ENCODE measurements at places on chromosomes 12 and 14.

DNA sequence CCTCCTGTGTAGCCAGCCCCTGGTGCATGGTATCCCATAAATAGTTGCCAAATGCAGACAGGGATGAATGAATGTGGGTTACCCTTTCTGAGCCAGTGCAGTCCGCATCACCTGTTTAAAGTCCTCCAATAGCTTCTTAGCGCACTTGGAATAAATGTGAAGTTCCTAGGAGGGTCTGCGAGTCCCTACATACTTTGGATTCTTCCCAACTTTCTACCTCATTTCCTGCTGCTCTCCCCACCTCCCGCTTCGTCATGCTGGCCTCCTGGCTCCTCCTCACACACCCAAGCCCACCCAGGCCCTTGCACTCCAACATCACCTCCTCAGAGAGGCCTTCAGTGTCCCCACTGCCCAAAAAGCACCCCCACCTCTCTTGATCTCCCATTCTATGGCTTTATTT, 17.7 kb downstream of the RFX4 start:
- DNase-seq, result no peak

- no peak for DNase-seq
Observed at GRCh38 chr12:24955853-24956252, 7.0 kb upstream of the BCAT1 start.

GRCh38 chr14:61343471-61343870, 22.1 kb downstream of the PRKCH start:
- DNase-seq, result no peak

DNA sequence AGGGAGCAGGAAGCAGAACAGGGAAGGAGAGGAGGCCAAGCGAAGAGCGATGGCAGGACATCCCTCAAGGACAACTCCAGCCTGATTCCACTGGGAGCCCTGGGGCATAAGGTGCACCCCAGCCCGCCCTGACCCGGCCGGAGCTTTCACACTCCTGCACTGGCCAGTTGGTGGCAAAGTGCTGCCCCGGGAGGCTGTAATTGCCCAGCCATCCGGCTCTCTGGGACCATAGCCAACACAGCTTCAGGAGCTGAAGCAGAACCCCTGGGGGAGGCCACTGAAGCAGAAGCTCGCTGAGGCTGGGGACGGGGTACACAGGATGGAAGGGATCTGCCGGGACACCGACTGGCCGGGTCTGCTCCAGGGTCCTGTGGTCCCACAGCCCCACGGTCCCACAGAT, 41.9 kb upstream of the BEGAIN start:
- DNase-seq, result no peak

DNA sequence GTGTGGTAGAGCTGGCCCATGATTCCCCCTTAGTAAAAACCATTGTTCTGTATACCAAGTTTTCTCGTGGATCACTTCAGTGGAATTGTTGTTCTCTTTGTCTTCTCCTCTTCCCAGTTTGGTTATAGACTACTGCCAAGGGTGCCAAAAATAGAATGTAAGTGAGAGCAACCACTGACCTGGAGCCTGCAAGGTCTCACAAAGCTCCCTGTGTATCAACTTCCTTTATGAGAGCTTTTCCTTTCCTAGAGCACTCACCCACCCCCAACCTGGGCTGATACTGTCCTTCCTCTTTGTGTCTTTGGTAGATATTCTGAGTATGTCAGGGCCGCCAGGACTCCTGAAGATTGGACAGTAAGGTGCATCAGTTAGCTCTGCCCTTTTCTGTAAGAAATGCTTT, 101.0 kb downstream of the SCN8A start:
- no peak for DNase-seq

- DNase-seq, result no peak
Observed at GRCh38 chr12:56684745-56685359, 3.2 kb downstream of the PTGES3 start.

DNA sequence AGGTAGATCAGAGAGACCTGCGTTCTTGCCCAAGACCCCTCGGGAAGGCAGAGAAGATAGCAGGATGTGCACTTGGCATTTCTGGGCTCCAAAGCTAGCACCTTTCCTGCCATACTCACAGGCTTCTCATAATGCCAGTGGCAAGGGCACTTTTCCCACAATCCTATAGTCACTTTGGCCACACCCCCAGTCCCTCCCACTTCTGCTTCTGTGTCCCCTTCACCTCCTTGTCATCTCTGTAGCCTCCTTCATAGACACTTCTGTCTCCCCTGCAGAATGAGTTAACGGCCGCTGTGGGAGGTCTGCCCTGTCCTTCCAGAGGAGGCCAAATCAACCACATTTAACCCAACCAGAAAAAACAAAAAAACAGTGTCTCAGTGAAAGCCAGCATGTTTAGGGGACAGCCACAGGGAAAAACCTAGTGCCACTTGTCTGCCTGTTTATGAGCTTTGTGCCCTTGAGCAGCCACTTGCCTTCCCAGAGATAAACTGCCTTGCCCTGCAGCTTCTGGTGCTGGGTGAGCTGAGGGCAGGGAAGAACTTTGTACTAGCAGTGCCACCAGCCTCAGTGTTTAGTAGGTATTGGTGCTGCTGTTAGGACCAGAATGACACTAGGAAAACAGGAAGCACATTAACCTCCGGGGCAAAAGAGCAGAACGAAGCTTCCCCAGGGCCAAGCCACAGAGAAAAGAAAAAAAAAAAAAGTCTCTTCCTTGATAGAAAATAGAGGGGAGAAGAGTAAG, 193.0 kb upstream of the PWP1 start:
- DNase-seq, result no peak

DNA sequence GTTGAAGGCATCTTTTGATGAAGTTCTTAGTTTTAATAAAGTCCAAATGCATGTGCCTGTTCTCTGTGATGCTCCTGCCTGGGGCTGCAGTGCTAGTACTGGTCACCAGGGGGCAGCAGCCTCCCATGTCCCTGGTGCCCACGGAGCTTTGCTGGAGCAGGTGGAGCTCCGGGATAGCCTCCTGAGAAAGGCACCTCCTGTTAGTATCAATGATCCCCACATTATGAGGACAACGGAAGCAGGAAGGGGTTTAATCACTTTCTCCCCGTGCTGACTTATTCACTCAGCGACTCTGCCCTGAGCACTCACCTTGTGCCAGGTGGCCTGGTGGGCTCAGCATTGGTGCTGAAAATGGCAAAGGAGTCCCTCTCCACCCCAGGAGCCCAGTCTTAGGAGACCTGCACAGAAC, 123.0 kb upstream of the PZP start:
- peak; percentile 76 for DNase-seq

DNA sequence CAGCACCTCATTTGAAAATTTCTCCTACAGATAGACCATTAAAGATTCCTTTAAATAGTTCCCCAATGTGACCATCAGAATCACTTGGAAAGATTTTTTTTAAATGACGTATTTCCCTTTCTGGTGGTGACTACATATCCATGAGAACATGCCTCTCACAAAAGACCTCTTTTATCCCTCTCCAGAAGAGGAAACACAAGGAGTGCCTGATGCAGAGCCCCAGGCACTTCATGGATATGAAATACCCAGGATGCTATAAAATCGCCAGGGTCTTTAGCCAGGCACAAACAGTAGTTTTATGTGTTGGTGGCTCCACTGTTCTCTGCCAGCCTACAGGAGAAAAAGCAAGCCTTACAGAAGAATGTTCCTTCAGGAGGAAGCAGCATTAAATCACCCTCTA, 97.1 kb downstream of the ETNK1 start:
- no peak for DNase-seq

DNA sequence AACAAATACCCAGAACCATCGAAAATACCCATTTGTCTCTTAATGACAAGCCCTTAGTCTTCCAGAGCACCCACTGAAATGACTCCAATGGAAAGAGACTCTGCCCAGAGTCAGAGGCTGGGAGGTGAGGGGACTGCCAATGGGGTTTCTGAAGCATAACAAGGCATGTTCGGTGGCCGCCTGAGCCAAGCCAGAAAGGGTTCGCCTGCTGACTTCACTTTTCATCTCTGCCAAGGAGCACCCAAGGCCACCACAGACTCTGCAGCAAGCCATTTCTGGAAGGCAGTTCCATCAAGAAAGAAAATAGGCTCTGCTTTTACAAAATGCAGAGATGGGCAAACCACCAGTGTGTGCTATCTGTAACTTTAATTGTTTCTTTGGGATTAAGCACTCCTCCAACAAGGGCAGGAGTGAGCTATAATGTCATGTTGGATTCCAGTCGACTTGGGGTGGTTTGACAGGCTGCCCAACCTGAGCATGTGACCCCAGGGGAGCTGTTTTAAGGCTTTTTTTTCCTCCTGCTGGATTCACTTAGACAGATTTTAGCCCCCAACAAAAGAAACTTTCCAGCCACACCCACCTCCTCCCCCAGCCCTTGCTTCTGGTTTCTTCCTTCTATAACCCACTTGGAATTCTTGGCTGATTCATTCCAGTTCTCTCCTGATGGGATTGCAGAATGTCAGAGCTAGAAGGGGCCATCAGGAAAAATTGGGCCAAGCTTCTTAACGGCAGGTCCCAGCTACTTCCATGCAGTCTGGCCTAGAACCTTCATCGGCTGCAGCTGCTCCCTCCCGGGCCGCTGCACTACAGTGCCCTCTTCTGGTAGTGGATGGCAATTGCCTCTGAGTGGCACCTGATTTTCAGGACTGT, 24.1 kb downstream of the CKAP4 start:
- peak; percentile 82 for DNase-seq

GRCh38 chr12:20950248-20950647, 139.7 kb downstream of the SLCO1B3 start:
- no peak for DNase-seq
